ENCODE measurements at places on chromosomes 4 and X. TPM values are rescaled to one million over a fixed set of nuclear protein-coding genes. Genes with fewer than 3 reads are reported as not detected.

GRCh38 chr4:48360285-48361011 is 19.1 kb downstream of the SLAIN2 start:
- no peaks in the 10 kb centered on the region for H3K36me3 ChIP-seq
- DNase-seq, result no peak
- H3K4me1 ChIP-seq, result peaks cover 5% of the 10 kb centered on the region
- no peaks in the 10 kb centered on the region for H3K27me3 ChIP-seq

DNA sequence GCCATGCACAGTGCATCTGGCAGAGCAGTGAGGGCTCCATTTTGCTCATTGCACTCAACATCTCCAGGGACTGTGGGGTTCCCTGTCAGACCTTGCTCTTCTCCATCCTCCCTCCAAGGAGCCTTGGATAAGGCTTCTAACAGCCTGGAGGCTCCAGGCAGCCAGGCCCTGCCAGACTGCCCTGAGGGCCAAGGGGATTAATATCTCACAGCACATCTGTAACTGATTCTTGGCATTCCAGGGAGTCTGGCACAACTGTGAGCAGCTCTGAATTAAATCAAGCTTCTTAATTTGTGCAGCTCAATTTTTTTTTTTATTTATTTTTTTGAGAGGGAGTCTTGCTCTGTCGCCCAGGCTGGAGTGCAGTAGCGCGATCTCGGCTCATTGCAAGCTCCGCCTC is 224.5 kb upstream of the PGRMC2 start:
- H3K36me3 ChIP-seq, result no peaks in the 10 kb centered on the region
- no peak for DNase-seq
- no peaks in the 10 kb centered on the region for H3K27me3 ChIP-seq
- H3K4me3 ChIP-seq, result no peak overlapping the region

Gene SH3TC1
- total RNA-seq, result 7.7 TPM

Gene MID1
- total RNA-seq, result 20.9 TPM

DNA sequence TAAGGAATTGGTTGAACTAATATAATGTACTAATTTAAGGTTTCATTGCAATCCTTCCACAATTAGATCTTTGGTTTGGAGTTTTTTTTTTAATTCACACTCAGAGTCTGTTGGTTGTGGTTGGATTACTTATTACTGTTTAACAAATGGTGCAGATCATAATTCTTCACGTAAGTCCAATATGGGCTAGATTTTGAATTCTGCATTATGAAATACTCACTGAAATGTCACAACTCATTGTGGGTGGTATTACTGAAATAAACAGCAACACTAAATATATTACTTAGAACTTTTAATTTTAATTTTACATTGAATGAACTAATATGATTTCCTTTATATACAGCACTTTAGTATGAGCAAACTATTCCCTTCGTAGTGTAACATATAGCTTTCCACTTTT is 94.2 kb upstream of the MYOZ2 start:
- no peak overlapping the region for H3K4me3 ChIP-seq
- peaks cover 14% of the 10 kb centered on the region for H3K4me1 ChIP-seq
- no peak overlapping the region for H3K27ac ChIP-seq

DNA sequence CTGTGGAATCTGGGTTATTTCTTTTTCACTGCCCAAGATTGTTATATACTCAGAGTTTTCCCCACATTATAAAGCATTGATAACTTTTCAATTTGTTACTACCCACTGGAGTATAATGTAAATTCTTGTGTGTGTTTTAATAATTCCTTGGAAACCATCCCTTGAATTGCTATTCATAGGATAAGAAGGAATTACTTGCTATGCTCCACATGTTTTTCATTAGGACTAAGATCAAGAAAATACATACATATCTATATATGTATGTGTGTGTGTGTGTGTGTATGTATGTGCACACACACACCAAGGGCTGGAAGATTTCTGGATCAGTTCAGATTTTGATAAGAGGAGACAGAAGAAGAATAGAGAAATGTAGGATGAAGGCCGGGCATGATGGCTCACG is 206.4 kb upstream of the JADE1 start:
- no peaks in the 10 kb centered on the region for H3K36me3 ChIP-seq
- H3K4me1 ChIP-seq, result peaks cover 25% of the 10 kb centered on the region
- H3K4me3 ChIP-seq, result no peak overlapping the region
- no peaks in the 10 kb centered on the region for H3K27me3 ChIP-seq
- DNase-seq, result no peak

DNA sequence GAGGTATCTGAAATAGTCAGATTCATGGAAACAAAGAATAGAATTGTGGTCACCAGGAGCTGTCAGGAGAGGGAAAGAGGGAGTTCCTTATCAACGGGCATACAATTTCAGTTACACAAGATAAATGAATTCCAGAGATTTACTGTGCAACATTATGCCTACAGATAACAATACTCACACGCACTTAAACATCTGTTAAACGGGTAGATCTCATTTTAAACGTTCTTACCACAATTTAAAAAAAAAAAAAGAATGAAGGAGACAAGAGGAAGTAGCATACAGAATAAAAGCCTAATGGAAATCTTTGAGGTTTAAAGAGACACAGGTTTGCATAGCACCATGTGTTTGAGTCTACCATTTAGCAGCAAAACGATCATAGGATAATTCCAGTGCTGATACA is 298.0 kb downstream of the DKK2 start:
- no peak for DNase-seq
- H3K4me1 ChIP-seq, result no peaks in the 10 kb centered on the region
- no peaks in the 10 kb centered on the region for H3K27me3 ChIP-seq
- H3K36me3 ChIP-seq, result no peaks in the 10 kb centered on the region

- no peak for DNase-seq
- no peak overlapping the region for H3K4me3 ChIP-seq
- no peaks in the 10 kb centered on the region for H3K4me1 ChIP-seq
Observed at GRCh38 chr4:165982934-165983333, 109.9 kb downstream of the TLL1 start.

GRCh38 chr4:155929833-155930232 is 23.8 kb downstream of the CTSO start:
- H3K4me3 ChIP-seq, result no peak overlapping the region
- no peak for DNase-seq
- no peak overlapping the region for H3K27ac ChIP-seq
- no peaks in the 10 kb centered on the region for H3K4me1 ChIP-seq
- H3K36me3 ChIP-seq, result no peaks in the 10 kb centered on the region

GRCh38 chr4:30386266-30386895 is 333.8 kb upstream of the PCDH7 start:
- H3K36me3 ChIP-seq, result no peaks in the 10 kb centered on the region
- H3K27me3 ChIP-seq, result no peaks in the 10 kb centered on the region
- H3K27ac ChIP-seq, result no peak overlapping the region
- DNase-seq, result no peak

GRCh38 chrX:110043506-110043905 is 40.6 kb downstream of the TMEM164 start:
- no peaks in the 10 kb centered on the region for H3K36me3 ChIP-seq
- H3K27me3 ChIP-seq, result no peaks in the 10 kb centered on the region
- H3K4me1 ChIP-seq, result no peaks in the 10 kb centered on the region
- no peak overlapping the region for H3K27ac ChIP-seq

DNA sequence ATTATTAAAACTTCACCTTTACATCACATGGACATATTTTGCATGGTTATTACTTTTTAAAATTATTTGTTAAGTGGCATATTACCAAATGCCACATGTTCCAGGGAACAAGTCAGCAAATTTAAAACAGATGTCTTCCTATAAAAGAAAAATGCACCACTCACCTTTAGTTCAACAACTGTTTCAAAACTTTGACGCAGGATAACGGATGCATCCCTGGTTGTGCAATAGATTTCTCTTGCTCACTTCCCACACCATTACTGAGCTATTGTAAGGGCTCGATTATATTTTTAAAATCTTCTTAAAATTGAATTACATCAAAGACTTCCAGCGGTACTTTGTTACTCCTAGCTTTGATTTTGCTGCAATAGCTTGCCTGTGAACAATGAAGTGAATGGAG is 93.0 kb upstream of the ARHGAP24 start:
- no peak for DNase-seq
- H3K4me1 ChIP-seq, result no peaks in the 10 kb centered on the region
- H3K27me3 ChIP-seq, result no peaks in the 10 kb centered on the region
- H3K36me3 ChIP-seq, result no peaks in the 10 kb centered on the region
- H3K27ac ChIP-seq, result no peak overlapping the region

GRCh38 chr4:176492646-176493302 is 173.0 kb downstream of the SPCS3 start:
- no peak overlapping the region for H3K27ac ChIP-seq
- no peaks in the 10 kb centered on the region for H3K4me1 ChIP-seq
- no peaks in the 10 kb centered on the region for H3K27me3 ChIP-seq

DNA sequence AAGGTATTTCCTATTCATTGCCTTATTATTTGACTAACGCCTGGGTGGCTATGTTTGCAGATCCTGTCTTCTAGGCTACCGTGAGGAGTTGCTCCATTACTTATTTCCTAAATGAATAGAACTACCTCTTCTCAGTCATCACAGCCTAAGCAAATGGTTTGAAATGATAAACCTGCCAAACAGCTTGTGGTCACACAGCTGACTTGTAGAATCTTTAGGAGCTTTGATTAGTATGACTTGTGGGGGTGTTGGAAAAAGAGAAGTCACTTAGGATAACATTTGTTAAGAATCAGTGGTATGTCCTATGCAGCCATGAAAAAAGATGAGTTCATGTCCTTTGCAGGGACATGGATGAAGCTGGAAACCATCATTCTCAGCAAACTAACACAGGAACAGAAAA is 169.3 kb downstream of the PPARGC1A start:
- H3K27me3 ChIP-seq, result no peaks in the 10 kb centered on the region
- H3K27ac ChIP-seq, result no peak overlapping the region
- no peak overlapping the region for H3K4me3 ChIP-seq
- no peaks in the 10 kb centered on the region for H3K4me1 ChIP-seq
- no peak for DNase-seq

Gene GSTCD
- total RNA-seq, result 6.8 TPM

- H3K27ac ChIP-seq, result no peak overlapping the region
- no peaks in the 10 kb centered on the region for H3K36me3 ChIP-seq
- no peak for DNase-seq
- H3K4me1 ChIP-seq, result no peaks in the 10 kb centered on the region
- no peak overlapping the region for H3K4me3 ChIP-seq
- no peaks in the 10 kb centered on the region for H3K27me3 ChIP-seq
Observed at GRCh38 chrX:69948276-69948797, 101.4 kb downstream of the AWAT2 start.

Gene GPR50
- not detected for total RNA-seq

- H3K27ac ChIP-seq, result no peak overlapping the region
- peaks cover 4% of the 10 kb centered on the region for H3K4me1 ChIP-seq
- peak overlapping the region; percentile 83 for H3K4me3 ChIP-seq
- no peaks in the 10 kb centered on the region for H3K27me3 ChIP-seq
Observed at GRCh38 chr4:70994387-70995099, 1.1 kb downstream of the DCK start.

Gene COL4A6
- 11.7 TPM for total RNA-seq

- no peak overlapping the region for H3K27ac ChIP-seq
- H3K4me1 ChIP-seq, result no peaks in the 10 kb centered on the region
- no peak overlapping the region for H3K4me3 ChIP-seq
Observed at GRCh38 chr4:96691521-96691920, 851.6 kb downstream of the PDHA2 start.

Gene C4orf50
- total RNA-seq, result 0.11 TPM

Gene GSX2
- total RNA-seq, result not detected

DNA sequence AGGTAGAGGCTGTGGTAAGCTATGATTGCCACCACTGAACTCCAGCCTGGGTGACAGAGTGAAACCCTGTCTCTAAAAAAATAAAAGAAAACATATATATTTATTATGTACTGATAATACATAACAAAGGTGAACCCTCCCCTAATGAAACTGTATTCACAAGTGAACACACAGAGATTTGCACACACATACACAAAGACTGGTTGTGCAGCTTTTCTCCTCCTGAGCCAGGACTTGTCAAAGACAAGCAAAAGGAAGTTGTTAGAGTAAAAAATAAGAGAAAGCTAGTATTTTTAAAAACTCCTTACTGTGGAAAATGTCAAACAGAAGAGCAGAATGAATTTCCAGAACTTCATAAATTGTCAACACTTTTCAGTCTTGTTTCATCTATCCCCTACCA is 1.5 kb upstream of the GRSF1 start:
- no peaks in the 10 kb centered on the region for H3K36me3 ChIP-seq
- H3K4me1 ChIP-seq, result peaks cover 3% of the 10 kb centered on the region
- H3K27me3 ChIP-seq, result no peaks in the 10 kb centered on the region
- H3K4me3 ChIP-seq, result no peak overlapping the region

DNA sequence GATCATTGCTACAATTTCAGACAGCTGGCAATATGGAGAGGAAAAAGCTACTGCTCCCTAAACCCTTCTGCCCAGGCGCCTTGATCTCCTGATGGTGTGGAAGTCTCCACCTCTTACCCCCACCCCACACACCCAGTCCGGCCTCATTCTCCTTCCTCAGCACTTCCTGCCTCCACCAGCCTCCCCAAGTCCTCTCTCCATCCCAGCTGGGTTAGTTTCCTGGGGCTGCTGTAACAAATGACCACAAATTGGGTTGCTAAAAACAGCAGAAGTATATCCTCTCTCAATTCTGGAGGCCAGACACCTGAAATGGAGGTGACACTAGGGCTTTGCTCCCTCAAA is 1.1 kb upstream of the CCNQ start:
- H3K4me3 ChIP-seq, result peak overlapping the region; percentile 56
- no peaks in the 10 kb centered on the region for H3K27me3 ChIP-seq
- no peak for DNase-seq

GRCh38 chr4:80566203-80566872 is 230.8 kb downstream of the CFAP299 start:
- no peak overlapping the region for H3K4me3 ChIP-seq
- H3K36me3 ChIP-seq, result no peaks in the 10 kb centered on the region
- no peaks in the 10 kb centered on the region for H3K4me1 ChIP-seq
- no peak for DNase-seq

DNA sequence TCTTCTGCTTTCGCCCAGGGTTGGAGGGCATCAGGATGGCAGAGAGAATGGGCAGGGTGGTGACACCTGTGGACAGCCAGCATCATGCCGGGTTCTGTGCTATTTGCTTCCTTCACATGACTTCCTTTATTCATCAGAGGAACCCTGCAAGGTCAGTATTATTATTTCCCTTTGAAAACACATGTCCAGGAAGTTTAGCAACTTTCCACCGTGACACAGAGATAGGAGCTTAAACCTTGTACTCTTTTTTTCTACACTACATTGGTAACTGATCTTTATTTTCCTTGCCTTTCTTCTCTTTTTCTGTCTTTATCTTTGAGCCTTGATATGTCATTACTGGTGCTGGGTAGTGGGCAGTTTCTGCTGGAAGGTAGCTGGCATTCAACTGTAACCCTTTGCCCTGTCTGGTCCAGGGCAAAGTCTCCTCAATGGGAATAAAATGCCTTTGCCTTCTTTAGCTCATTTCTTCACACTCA is 5.0 kb upstream of the MGST2 start:
- no peaks in the 10 kb centered on the region for H3K4me1 ChIP-seq
- no peak overlapping the region for H3K27ac ChIP-seq
- H3K27me3 ChIP-seq, result no peaks in the 10 kb centered on the region
- DNase-seq, result no peak
- H3K36me3 ChIP-seq, result no peaks in the 10 kb centered on the region

Data from ovary (tissue), 10 donors.